ENCODE measurements at places on chromosomes 7 and 10.

DNA sequence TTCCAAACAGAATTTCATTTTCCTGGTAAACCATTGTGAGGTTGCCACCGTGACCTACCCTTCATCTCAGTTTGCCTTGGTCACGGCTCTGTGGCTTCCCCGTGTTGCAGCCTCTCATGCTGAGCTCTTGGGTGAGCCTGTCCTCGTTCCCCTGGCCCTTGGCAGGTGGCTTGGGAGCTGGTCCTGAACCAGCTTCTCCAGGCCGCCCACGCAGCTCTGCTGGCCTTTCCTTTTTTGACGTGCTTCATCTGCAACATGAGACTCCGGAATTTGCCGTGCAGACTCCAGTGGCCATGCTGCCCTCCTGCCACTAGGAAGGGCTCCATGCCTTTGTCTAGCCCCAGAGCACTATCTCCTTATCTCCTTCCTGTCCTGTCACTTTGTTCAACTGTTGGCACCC, 93.0 kb upstream of the NPS start:
- DNase-seq, result no peak

DNA sequence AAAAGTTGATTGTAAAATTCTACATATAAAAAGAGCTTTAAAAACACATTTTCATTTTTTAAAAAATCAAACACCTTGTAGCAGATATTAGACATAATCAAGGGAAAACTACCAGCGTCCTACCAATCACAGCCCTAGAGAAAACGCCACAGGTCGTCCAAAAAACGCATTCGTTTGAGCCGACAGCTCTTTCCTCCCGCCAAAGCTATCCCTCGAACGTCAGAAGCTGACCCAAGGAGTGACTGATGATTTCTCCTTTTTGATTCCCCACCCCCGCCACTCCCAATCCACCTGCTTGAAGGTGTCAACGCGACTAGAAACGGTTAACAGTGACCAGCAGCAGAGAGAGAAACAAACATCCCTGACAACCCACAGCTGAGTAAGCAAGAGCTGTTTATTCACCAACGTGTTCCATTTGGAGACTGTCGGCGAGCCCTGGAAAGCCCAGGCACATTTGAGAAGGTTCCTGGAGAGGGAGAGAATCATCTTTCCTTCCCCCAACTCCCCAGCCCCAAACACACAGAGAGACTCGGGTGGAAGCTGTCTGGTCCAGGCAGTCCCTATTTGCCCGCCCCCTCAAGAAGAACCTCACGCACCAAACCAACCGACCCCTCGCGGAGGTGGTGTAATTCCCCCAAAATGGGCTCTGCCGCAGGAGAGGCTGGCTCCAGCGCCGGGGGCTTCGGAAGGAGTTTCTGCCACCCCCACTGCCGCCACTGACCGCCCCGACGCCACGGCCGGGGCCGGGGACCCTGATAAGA, 622 bp downstream of the CPEB3 start:
- DNase-seq, result no peak

DNA sequence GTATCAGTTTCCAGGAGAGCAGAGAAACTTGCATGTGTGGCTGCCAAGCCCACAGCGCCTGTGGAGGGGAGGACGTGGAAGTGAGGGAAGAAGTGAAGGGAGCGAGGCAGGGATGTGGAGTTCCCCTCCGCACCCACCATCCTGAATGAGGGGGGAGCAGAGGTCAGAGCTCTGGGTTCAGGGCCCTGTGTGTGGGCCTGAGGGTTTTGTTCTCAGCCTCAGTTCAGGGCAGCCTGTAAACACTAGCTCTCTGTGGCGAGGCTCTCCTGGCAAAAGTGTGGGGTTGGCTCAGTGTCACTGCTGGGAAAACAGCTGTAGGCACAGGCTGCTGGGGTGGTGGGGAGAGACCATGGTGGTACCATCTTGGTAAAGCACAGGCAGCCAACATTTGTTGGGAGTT, 108.4 kb downstream of the C10orf105 start:
- no peak for DNase-seq

DNA sequence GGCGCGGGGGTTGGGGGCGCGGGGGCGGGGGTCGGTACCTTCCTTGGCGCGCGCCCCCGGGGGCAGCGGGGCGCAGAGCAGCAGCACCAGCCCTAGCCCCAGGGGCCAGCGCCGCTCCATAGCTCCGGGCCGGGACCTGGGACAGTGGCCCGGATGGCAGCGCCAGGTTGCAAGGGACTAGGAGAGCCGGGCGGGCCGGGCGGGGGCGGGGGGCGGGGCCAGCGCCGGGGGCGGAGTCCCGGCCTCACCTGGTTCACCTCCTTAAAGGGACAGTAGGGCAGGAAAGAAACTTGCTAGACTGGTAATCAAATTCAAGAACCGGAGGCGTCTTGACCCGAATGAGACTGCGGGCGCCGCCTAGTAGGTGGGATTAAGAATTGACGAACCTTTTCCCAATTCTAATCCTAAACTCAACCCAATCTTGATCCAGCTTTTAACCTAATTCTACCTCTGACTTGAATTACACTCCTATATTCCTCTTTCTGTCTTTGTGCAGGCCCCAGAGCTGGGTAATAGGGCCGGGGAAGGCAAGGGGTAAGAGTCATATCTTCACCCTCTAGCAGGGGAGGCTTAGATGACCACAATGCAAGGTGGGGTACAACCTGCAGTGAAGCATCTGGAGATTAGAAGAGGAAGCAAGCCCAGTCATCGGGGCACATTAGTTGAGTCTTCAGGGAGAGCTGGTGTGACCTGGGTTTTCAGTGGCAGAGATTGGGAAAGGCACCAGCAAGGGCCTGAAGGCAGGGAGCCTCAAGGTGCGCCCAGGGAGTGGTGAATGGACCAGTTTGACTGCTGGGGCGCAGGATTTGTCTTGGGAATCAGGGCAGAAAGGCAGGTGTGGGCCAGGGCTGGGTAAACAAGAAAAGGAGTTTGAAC, at the start of gene EPHA1:
TSS of gene EPHA1 (minus strand) at position 171 of the 876 bp plus-strand sequence. CDS start at position 120, 51 bp downstream.
- DNase-seq, result peak; percentile 15

DNA sequence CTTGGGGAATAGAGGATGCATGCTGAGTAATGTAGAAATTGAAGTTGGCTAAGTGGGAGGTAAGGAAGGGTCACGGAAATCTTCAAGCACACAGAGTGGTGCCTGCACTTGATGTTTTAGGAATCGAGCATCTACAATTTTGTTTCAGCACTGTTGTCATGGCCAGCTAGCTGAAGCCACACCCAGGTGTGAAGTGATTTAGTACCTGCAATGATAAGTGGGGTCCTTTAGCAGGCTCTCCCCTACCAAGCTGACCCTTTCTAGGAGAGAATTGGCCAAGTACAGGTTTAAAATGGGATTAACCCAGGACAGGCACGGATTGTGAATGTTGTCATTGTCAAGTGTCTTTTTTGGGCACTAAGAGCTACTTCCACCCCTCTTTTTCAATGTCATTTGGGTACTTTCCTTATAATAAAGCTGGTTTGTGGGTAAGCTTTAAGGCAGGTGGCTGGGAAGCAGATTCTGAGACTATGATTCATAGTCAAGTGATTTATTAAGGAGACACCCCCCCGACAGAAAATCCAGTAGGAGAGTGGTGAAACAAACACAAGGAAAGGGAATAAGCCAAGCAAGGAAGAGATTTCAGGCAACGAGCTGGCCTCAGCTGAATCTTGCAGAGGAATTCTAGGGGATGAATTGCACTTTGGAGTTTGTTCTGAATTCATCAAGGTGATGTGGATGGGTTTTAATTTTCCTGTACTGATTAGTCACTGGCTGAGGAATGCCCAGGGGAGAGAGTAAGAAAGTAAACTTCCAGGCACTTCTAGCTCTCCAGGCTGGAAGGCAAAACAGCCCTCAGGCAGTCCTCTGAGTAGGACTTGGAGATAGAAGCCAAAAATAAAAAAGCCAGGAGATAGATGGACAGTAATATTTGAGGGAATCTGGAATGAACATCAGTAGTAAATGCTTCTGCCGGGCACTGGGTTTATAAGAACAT, 1128.4 kb downstream of the SORCS3 start:
- DNase-seq, result no peak

DNA sequence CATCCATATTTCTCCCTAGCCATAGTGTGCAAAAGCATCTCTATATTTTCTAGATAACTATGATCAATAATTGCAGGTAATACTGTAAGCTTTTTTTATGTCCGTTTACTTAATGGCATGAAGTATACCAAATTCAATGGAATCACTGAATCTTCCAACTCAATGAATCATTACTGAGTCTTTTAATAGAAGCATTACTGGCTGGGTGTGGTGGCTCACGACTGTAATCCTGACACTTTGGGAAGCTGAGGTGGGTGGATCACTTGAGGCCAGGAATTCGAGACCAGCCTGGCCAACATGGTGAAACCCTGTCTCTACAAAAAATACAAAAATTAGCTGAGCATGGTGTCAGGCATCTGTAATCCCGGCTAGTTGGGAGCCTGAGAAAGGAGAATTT, 372.5 kb downstream of the BMPER start:
- DNase-seq, result no peak

DNA sequence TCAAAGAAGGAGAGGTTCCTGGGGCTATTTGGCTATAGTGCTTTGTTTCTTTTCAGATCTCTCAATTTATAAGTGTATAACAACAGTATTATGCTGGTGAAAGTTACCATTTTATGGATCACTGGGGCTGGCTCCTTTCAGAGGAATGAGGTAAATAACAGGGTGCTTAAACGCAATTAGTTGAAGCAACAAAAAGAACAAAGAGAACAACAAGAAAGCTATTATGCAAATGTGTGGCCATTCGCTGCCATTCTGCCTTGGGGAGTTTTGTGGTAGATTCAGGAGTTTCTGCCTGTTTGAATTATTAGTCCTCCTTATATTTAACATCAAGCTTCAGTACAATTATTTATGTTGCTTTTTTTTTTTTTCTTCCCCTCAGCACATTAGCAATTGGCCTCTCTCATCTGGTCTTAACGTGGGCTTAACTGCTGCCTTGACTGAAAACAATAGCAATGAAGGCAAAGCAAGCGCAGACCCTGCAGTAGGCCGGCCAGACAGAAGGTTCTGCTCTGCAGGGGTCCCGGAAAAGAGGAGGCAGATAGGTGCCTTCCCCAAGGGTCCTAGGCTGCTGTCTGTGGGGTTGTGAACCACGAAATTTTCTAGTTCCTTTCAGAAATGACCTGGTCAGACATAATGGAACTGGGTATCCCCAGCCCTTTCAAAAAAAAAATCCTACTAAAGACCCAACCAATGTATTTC, 339.9 kb upstream of the PODXL start:
- no peak for DNase-seq

GRCh38 chr10:76428551-76429367, 997.3 kb downstream of the LRMDA start:
- DNase-seq, result no peak

DNA sequence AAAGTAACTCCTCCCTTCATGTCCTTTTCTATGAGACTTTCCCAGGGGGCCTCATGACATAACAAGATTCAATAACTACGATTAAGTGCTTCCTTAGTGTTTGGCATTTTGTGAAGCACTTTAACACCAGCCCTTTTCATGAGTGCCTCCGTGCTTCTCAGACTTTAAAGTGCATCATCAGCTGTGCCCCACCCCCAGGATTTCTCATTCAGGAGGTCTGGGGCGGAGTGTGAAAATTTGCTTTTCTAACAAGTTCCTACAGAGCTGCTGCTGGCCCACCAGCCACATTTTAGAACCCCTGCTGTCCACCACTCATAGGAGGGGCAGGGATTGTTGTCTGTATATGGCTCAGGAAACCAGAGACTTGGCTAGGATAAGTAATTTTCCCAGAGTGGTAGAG, 445.3 kb downstream of the LRMDA start:
- DNase-seq, result no peak

DNA sequence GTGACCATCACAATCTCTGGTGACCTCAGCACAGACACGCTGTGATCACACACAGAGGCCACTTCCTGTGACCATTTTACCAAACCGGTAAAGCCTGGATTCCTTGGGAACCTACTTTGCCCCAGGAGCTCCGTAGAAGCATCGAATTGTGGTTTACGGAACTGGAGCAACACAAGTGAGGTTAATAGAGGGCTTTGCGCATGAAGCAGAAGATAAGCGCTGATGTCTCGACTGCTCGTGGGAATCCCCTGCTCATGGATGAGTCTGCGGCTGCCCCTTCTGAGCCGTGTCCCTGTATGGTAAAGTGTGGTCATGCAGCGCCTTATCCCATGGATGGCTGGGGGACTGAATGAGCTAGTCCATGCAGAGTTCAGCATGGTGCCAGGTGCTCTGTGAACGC, 53.6 kb downstream of the VIPR2 start:
- no peak for DNase-seq

GRCh38 chr7:129315960-129316359, 91.1 kb downstream of the AHCYL2 start:
- no peak for DNase-seq
